HAP-1 (cell line): ENCODE measurements at places on chromosomes 12 and 14.
A peak's percentile ranks its signal among the peaks of the same experiment; 100 is the strongest.

DNA sequence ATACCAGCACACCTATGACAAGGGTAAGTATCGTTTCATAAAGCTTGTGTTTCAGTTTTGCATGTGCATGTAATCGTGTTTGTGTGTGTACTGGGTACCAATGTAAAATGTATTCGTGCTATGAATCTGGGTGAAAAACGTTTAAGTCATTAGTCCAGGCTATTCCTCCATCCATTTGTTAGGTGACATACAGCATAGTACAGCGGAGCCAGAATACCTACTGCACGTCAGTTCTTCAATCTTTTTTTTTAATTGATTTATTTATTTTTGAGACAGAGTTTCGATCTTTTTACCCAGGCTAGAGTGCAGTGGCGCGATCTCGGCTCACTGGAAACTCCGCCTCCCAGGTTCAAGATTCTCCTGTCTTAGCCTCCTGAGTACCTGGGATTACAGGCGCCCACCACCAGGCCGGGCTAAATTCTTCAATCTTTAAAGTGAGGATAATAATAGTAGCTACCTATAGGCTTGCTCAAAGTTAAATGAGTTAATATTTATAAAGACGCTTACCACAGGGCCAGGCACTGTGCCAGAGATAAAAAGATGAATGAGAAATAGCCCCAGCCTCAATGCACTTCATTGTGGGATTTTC, 661 bp upstream of the RPS26 start:
- DNase-seq = no peak

GRCh38 chr14:93946104-93946503, 19.0 kb downstream of the FAM181A start:
- DNase-seq = no peak

- DNase-seq = no peak
Measured at GRCh38 chr12:110355073-110355472, 48.4 kb downstream of the ANAPC7 start.

DNA sequence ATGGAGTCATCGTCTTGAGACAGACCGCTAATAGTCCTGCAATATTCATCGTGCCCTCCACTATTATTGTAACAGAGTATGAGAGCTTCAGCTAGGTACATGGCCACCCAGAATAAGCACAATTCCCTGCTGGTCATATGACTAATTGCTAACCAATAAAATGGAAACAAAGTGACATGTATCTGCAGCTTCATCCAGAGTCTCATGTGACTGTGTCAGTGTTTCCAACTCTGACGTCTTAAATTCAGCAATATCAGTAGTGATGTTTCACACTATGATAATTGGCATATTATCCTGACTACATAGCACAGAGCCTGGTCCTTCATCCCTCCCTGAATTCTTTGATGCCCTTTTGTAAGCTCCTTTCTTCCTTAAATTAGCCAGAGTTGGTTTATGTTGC, 167.4 kb downstream of the RPS29 start:
- DNase-seq = no peak

DNA sequence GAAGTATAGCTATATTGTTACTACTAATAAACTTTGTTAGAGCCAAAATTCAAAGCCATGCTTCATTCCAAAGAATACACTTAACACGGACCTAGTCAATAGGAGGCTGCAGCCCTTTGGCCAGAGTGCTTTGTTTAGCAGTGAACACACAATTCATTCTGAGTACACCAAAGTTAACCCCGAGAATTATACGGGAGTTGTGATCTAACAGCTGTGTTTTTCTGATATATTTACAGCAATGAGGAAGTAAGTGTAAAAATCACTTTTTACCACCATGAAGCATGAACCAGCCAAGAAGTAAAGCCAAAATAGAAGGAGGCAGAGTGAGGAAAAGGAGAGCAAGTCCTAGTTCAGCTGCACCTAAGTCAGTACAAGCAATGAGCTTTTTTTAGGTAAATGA, 156.8 kb upstream of the PDE3A start:
- DNase-seq = no peak

DNA sequence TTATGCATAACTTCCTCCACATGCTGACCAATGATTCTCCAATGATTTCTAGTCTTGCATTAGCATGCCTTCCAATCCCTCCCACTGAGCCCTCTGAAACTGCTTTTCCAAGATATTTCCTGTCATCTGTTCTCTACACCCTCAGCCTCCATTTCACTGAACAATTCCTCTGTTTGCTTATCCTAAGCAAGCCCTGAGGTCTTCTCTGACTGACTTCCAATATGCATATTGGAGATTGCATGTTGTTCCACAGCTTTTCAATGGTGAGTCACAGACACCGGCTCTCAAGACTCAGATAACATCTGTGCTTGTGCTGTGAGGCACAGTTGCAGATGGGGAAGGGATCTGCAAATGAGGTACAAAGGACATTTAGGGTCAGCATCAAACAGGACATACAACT, 141.0 kb downstream of the SLC16A7 start:
- no peak for DNase-seq

DNA sequence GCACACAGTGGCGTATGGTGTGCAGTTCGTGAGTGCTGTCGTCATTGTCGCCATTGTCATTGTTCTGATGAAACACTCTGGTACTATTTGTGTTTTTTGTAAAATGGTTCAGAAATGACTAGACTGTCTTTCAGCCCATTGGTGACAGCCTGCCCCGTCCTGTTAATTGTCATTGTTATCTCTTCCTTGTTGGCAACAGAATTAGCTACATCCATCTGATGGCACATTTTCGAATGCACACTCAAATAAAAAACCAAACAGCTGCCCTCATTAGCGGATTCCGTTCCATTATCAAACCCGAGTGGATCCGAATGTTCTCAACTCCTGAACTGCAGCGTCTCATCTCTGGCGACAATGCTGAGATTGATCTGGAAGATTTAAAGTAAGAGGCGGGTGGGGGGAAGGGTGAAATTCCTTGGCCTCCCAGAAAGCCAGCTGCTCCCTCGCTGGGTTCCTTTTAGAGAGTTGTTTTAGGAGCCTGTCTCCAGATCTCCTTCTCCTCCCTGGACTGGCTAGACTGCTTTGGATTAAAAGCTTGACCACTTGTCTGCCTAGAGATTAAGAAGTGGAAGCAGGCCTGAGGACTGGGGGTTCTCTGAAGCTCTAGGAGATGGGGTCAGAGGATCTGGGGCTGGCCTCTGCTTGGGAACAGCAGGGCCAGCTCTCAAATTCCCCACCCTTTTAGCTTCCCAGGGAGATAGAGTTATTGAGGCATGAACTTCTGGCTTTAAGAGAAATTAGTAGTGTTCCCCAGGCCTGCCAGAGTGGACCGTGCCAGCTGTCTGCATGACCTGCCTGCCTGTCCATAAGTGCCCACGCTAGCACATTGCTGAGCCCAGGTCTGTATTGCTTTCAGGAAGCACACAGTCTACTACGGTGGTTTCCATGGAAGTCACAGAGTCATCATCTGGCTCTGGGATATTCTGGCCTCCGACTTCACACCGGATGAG, 43.3 kb downstream of the MMAB start:
- no peak for DNase-seq

- DNase-seq = peak; percentile 28
Measured at GRCh38 chr12:71846322-71846940, 6.9 kb downstream of the TBC1D15 start.

GRCh38 chr14:71591929-71592328, 340.3 kb upstream of the RGS6 start:
- DNase-seq = no peak

DNA sequence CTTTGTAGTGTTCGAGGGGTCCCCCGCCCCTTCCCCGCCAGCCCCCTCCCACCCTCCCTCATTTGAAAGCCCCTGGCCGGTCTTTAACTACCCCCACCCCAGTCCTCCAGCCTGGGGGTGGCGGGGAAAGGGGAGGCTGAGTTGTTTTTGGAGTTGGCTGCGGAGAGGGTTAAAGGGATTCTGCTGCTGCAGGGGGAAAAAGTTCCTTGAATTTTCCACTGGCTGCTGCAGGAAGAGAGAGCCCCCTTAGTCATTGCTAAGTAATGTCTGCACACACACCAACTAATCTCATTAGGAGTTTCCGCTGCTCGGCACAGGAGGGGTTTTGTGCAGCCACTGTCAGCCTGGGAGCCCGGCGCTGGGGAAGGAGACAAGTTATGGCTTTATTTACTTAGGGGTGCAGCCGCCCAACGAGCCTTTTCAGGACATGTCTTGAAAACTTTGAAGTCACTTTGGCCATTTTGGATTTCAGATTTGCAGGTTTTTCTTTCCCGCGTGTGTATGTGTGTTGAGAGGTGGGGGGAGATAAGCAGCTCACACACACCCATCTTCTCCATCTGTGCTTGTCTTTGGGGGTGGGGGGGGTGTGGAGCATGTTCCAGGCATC, 1.8 kb downstream of the ELK3 start:
- DNase-seq = peak; percentile 43

- no peak for DNase-seq
Measured at GRCh38 chr14:68768316-68768715, 24.6 kb downstream of the ZFP36L1 start.

DNA sequence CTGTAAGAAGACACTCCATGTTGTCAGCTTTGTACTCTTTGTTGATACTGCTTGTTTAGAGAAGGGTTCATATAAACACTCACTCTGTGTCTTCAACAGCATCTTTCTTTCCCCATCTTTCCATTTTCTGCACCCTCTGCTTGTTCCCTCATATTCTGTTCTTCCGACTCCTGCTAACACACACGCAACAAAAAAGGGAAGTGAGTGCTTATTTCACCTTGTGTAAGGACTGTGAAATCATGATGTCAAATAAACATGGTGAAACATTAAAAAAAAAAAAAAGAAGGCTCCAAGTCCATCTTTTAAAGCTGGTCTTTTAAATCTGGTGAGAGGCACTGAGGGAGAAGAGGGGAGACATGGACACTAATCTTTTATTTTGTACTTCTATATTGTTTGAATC, 145.4 kb downstream of the RPAP3 start:
- no peak for DNase-seq

GRCh38 chr14:39351708-39352107, 80.5 kb downstream of the FBXO33 start:
- no peak for DNase-seq

- DNase-seq = no peak
Measured at GRCh38 chr12:51098611-51099010, 15.2 kb upstream of the CSRNP2 start.

DNA sequence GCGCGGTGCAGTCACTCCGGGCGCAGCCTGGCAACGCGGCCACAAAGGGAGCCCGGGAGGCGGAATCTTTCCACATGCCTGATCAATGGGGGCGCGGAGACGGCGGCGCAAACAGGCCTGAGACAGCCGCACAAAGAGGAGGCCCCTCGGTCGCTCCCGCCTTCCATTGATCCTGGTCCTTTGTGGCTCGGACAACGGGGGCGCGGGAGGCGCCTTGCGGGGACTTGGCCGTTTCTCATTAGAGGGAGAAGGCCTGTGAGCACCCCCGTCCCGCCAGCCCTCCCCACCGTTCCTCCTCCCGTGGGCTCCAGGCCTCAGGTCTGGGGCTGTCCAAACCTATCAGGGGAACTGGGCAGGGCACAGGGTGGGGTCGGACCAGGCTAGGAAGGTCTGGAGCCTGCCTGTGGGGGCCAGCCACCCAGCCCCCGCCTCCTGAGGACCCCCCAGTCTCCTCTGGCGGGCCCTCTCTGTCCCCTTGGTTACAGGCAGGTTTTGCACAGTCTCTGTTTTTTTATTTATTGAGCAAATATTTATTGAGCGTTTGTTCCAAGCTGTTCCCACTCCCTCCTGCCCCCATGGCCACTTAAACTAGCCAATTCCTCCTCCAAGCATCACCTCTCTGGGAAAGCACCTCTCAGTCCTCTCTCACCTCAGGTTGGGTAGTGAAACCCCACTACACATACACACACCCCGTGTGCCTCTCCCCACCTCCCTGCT, 29.0 kb upstream of the MSI1 start:
- no peak for DNase-seq

- DNase-seq = no peak
Measured at GRCh38 chr14:96109596-96110355, 70.6 kb downstream of the C14orf132 start.

- no peak for DNase-seq
Measured at GRCh38 chr12:45336331-45336730, 120.4 kb downstream of the ANO6 start.

- no peak for DNase-seq
Measured at GRCh38 chr14:84751745-84752144, 778.2 kb upstream of the FLRT2 start.

DNA sequence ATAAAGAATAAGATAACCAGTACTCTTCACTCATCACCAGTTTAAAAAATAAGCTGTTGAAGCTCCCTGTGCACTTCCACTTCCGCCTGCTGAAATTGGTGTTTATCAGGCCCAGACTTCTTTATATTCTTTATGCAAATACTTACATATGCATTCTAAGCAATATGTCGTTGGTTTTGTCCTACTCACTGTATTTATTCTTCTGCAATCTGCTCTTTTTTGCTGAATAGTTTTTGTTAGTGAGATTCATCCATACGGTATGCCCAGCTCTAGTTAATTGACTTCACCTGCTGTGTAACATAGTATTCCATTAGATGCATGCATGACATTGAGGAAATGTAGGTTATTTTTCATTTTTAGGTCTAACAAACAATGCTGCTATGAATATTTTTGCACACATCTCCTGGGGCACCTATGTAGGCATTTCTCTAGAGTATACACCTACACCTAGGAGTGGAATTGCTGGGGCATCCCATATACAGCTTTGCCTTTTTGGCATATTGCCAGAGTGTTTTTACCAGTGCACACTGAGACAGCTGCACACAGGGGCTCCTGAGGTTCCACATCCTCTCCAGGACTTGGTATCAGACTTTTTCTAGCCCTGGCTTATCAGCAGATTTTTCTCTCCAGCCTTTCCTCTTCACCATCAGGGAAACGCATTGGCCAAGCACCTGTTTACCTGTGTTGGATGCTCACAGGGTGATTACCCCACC, 1.0 kb upstream of the NRIP2 start:
- no peak for DNase-seq

- DNase-seq = no peak
Measured at GRCh38 chr14:92437729-92438285, 75.8 kb upstream of the RIN3 start.

DNA sequence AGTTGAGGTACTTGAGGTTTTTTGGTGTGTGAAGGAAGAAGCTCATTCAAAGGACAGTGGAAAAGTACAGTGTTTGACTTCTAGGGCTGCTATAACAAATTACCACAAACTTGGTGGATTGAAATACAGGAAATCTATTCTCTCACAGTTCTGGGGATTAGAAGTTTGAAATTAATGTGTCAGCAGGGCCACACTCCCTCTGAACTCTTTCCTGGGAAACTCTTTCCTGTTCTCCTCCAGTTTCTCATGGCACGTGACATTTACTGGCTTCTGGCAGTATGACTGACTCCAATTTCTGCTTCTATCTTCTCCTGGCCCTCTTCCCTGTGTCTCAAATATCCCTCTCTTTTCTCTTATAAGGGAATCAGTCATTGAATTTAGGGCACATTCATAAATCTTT, 160.2 kb downstream of the CCDC91 start:
- no peak for DNase-seq

DNA sequence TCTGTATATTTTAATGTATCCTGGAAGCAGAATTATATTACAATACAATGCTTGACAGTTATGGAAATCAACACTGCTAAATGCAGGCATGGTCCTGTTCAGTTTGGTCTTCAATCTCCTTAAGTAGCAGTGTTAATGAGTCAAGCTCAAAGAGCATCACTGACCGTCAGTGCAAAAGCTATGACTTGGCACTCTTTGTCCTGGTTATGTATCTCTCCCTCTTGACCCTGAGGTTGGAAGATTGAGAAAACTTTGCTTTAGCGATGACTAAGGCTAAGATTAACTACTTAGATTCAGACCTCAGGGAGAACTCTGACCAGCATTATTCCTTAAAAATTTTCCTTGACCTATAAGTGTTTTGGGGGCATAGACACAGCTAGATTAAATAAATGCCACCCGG, 10.9 kb downstream of the CLEC7A start:
- no peak for DNase-seq

GRCh38 chr12:75635606-75636444, 124.4 kb upstream of the KRR1 start:
- DNase-seq = no peak

GRCh38 chr12:48965298-48965838, 6.2 kb downstream of the WNT10B start:
- DNase-seq = peak; percentile 24
